Frontal cortex (tissue), 4 donors: ENCODE measurements at places on chromosomes 3 and 15.
A peak's percentile ranks its signal among the peaks of the same experiment; 100 is the strongest.

- no peak for DNase-seq
Observed at GRCh38 chr3:67635257-67635656, 19.2 kb downstream of the SUCLG2 start.

DNA sequence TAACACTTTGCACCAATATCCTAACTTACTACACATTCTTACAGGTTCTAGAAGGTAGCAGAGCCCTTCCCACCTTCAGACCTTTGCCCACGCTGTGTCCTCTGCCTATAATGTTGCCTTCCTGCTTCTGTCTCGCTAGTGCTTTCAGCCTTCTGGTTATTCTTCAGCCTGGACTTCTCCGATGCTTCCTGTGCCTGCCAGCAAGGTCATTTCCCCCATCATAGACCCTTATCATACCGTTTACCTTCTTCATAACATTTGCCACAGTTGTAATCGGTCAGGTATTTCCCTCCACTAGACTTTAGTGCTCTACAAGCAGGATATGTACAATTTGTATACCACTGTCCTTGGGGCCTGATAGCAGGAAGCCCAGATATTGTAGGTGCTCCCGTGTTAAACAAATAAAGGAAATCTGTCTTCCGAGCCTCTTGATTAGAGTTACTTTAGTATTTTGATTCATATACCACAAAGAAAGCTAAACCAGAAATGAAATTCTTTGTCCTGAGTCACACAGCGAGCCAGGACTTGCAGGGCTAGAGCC is 35.8 kb upstream of the CMTM7 start:
- no peak for DNase-seq

DNA sequence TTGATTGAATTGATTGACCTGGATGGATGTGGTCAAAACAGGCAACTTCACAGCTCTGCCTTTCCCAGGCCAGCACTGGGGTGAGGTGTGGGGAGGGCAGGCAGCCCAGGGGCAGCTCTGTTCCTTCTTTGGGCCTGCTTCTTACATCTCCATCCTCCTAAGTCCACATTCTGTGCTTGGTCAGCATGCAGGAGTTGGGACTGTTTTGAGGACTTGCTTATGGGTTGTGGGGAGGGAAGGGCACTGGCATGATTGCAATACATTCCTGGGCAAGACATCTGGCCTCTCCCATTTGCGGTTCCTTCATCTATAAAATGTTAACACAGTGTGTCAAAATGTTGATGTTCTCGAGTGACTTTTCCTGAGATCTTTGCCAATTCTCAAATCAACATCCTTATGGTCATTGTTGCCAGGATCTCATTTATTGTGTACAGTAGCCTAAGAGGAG is 84.1 kb downstream of the ST6GAL1 start:
- DNase-seq = no peak

DNA sequence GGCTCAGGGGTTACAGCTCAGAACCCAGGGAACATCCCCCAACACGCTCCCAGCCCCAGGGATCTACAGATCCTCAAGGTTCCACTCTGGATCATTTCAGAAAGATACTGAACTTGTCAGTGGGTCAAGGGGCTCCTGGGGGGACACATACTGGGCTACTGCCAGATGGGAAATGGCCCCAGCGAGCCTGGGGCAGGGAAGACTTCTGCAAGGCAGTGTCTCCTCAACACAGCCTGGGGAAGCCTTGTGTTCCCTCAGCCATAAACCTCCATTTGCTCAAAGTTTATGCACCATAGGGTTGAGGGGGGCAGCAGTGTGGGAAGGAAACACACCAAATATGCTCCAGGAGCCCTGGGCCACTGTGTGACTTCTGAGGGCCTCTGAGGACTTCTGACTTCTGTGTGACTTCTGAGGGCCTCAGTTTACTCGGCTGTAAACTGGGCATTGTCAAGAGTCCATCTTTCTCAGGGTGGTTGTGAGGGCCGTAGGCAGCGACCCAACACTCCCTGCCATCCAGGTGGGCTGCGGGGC is 58.4 kb downstream of the IQSEC1 start:
- DNase-seq = no peak

DNA sequence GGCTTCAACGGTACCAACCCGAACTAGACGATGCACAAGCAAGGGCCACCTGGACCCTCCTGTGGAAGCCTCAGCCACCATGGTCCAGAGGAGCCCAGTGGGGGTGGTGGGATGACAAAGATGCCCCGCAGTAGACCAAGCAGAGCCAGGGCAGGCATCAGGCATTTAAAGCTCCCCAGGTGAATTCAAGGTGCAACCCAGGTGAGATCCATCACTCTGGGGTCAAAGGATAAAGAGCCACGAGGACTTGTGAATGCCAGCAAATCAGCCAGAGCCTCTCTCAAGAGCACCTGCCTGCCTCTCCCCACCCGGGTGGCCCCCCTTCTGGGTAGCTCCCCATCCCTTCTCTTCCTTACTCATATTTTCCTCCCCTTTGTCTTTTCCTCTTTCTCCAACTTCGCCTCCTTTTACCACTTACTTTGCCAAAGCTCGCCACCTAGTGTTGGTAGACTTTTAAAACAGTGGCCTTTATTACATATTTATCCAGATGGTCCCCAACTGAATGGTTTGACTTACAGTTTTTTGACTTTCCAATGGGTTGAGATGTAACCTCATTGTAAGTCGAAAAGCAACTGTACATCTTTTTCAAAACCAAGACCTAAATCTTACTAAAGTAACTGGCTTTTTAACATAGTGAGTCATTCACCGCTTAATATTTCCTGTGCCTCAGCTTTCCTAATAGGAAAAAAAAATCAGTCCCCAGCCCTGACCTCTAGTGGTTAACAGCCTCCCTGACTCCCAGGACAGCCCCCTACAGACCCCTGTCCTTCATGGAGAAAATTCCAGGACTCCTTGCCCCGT is 18.8 kb downstream of the PLA2G4F start:
- peak; percentile 63 for DNase-seq
